H1 (cell line): ENCODE measurements at places on chromosomes 4 and X. TPM values are rescaled to one million over a fixed set of nuclear protein-coding genes. Genes with fewer than 3 reads are reported as not detected.
A peak's percentile ranks its signal among the peaks of the same experiment; 100 is the strongest.

GRCh38 chrX:12421918-12422317 lies 283.6 kb downstream of the FRMPD4 start:
- DNase-seq = no peak

- no peak for DNase-seq
Measured at GRCh38 chr4:130850019-130850524, 1754.1 kb downstream of the C4orf33 start.

Gene SYN1
- total RNA-seq = 12.9 and 14.1 TPM in 2 replicates

Gene PITX2
- 0.44 and 0.67 TPM in 2 replicates for total RNA-seq

GRCh38 chrX:70054391-70054790 lies 4.7 kb upstream of the AWAT2 start:
- DNase-seq = no peak

DNA sequence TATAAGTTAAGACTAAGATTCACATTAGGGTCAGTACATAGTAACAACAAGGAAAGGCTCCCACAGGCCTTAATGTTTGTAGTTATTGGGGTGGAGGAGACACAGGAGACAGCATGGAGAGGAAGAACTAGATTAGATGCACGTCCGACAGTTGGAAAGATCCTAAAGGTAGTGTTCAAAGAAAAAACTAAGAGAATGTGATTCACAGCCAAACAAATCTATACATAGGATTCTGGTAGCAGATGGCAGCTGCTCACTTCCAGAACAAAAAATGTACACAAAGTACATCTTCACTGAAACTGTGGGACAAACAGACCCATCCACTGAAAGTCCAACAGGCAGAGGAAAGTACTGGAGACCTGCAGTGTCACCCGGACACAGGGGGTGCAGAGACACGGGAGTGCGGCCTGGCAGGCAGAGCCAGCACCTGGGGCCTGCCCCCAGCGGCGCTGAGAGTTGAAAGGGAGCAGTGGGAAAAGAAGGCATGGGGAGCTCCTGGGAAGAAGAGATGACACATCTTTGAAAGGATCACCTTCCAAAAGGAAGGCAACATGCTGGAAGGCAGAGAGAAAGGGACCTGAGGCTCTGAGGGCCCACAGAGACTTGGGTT lies 40.0 kb downstream of the NELFA start:
- no peak for DNase-seq

DNA sequence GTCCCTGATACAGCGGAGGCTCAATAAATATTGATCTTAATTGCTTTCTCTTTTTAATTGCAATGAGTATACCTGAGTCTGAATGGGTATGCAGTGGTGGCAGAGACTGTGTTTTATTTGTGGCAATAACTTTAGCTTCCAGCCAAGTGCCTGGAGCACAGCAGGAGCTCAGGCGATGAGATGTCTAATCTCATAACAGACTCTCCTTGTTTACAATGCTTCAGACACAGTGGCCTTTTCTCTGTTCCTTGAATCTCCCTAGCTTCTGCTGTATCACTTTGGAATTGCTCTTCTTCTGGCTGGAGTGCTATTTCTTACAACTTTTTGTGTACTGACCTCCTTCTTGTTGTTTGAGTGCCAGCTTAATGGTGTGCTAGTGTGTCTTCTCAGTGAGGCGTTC lies 91.5 kb upstream of the UNC5C start:
- no peak for DNase-seq

Gene F8
- 2.3 and 2.6 TPM in 2 replicates for total RNA-seq

DNA sequence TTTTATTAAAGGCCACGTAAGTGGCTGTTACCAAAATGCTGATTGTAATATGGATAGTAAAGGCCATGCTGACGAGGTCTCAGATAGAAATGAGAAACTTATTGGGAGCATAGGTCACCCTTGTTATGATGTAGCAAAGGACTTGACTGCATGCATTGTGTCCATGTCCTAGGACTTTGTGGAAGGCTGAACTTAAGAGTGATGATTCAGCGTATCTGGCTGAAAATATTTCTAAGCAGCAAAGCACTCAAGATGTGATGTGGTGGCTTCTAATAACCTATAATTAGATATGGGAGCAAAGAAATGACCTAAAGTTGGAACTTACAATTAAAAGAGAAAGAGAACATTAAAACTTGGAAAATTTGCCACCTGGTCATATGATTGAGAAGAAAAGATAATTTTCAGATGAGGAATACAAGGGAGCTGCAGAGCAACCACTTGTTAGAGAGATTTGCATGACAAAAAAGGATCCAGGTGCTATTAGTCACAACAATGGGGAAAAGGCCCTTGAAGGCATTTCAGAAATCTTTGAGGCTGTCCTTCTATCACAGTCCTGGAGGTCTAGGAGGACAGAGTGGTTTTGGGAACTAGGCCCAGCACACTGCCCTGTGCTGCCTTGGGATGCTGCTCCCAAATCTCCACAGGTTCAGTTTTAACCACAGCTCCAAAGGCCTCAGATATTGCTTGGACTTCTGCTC lies 793.7 kb upstream of the LCORL start:
- no peak for DNase-seq

DNA sequence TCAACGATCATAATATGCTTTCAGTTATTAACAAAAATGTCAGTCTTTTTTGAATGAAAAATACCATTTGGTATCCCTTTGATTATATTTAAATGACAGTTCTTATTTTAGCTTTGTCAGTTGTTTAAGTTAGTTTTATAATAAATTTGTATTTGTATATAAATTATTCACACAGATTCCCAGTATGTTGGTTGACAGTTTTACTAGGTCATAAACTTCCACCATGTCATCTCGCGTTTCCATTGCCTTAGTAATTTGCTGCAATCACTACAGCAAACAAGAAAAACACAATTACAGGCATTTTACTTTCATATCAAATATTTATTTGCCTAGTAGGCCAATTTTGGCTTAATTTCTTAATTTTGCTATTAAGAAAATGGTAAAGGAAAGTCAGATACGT lies 109.6 kb upstream of the ANK2 start:
- DNase-seq = no peak

- no peak for DNase-seq
Measured at GRCh38 chr4:135244056-135244455, 1042.5 kb upstream of the PABPC4L start.

GRCh38 chrX:149979126-149979644 lies 40.9 kb upstream of the EOLA2 start:
- no peak for DNase-seq

DNA sequence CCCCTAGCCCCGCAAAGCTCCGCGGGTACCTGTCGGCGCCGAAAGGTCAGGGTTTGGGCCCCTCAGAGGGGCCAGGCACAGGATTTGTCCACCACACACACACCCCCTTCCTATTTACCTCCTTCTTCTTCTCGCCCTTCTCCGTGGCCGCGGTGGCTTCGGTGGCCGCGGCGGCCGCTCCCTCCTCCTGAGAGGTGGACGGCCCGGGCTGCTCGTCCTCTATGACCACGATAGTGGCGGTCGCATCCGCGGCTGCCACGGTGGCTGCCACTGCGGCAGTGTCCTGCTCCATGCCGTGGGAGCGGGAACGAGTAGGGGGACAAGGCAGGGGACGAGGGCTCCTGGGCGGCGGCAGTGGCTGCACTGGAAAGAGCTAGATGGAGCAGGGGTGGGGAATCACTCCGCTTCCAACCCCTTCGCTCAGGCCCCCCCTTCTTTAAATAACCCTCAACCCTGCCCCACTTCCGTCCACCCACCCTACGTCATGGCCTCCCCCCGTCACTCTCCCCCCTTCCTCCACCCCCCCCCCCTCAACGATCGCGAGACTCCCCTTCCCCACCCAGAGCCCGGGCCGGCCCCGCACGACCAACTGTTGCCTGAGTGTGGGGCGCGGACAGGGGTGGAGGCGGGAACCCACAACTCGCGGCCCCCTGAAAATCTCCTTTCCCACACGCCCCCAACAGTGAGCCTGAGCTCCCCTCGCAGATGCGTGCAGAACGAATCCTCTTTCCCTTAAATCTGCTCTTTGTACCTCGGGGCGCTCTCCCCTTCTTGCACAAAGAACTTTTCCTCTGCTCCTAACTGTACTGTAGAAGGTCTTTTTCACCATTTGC lies at the start of gene SMARCA1:
TSS of gene SMARCA1 (minus strand) at position 412 of the 833 bp plus-strand sequence. CDS start at position 292, 120 bp downstream.
- DNase-seq = no peak

Gene GATA1
- not detected in 2 replicates for total RNA-seq

GRCh38 chrX:10041383-10041782 lies 74.2 kb downstream of the CLDN34 start:
- peak; percentile 38 for DNase-seq

Gene PNMA3
- 6.9 and 7.8 TPM in 2 replicates for total RNA-seq

Gene KLHL15
- total RNA-seq = 8.5 and 8.9 TPM in 2 replicates

Gene NAAA
- 9.4 and 13.0 TPM in 2 replicates for total RNA-seq

DNA sequence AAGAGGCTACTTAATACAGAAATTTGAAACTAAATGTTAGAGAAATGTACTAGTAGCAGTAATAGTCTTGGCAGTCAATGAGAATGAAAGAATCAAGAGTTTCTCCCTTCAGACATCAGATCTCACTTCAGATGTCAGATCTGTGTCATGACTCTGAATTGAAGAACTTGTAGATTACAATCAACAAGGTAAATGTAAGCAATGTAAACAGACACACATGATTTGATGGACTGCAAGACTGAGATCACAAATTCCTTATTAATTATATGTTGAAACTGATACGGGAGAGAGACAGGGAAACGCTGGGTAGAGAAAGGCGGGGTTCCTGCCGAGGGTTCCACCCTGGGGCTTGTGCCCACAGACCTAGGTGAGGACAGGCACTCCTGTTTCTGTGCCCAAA lies 65.5 kb upstream of the HHIP start:
- DNase-seq = no peak

Gene BEND2
- total RNA-seq = not detected in 2 replicates

Gene CFAP299
- not detected in 2 replicates for total RNA-seq

- DNase-seq = no peak
Measured at GRCh38 chr4:40196724-40197281, at the start of gene RHOH. TSS of gene RHOH (plus strand) at chr4:40197031. CDS start at chr4:40243387, 46,356 bp downstream.

DNA sequence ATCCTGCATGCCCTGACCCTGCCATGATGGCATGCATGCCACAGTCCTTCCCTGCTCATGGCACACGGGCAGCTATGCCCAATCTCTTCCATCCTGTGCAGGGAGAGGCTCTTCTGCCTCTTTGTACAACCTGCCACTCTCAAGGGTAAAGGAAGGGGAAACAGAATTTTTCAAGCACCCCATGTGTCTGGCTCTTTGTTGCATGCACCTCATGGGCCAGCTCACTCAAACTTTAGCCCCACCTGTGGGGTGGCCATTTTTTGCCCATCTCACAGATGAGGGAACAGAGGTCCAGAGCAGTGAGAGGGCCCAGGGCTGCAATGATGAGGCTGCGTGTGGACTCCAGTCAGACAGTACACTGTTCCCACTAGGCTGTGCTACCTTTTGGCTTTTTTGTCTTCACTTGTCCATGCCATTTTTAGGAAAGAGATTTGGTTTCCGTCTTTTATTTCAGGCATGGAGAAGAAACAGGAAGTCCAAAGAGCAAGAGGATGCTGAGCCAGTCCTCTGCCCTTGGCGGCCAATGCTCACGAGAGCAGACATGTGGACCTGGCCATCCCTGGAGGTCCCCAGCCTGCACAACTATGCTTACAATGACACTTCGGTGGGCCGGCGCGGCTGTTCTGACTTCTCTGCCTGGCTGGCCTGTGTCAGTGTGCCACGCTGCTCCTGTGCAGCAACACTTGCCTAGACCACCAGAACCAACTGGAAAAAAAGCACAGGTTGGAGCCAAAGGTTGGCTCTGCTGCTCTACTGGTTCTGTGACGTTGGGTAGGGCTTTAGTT lies 45.6 kb downstream of the NSG1 start:
- DNase-seq = no peak

DNA sequence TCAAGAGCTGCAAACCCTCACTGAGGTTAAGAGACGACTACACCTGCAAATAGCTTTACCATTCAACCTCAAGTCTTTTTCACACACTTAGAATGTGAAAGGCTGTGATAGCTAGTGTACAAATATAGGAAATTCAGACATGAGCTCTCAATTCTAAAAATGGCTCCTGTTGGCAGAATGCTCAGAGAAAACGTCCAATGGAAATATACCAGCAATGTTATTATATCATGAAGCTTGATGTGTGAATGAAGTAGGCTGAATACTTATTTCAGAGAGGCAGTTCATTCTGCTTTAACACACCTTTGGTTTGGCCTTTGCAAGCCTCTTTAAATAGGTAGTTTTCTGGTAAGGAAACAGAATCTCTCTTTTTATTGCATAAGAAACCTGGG lies 227.6 kb downstream of the ADAMTS3 start:
- no peak for DNase-seq

DNA sequence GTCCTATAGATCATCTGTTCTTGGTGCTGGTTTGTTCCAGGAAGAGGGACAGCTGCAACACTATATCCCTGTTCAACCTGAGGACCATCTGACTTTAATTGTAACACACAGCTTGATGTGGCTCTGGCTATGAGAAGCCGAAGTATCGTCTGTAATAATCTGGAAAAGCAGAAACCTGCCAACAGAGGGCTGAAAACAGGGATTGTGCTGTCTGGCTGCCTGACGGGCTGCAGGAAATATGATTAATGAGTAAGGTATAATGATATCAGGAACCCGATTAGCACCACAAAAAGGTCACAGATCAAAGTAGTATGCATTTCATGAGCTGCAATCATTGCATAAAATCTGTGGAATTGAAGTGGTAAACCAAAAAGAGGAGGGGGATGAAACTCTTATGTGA lies 170.4 kb upstream of the MAB21L2 start:
- no peak for DNase-seq

Gene RNF128
- 2.0 TPM in 2 replicates for total RNA-seq

Gene GPR50
- total RNA-seq = 1.6 TPM in 2 replicates

GRCh38 chrX:39626749-39627148 lies 471.0 kb downstream of the BCOR start:
- no peak for DNase-seq

Gene EXOC1L
- not detected in 2 replicates for total RNA-seq

GRCh38 chr4:120718979-120719566 lies 203.5 kb downstream of the PRDM5 start:
- no peak for DNase-seq

GRCh38 chrX:113644426-113644825 lies 803.8 kb upstream of the AMOT start:
- no peak for DNase-seq

GRCh38 chr4:186765673-186766546 lies 42.3 kb upstream of the FAT1 start:
- DNase-seq = no peak

Gene GUCY1B1
- total RNA-seq = 2.1 and 2.9 TPM in 2 replicates

Gene GAB3
- total RNA-seq = 1.2 and 1.5 TPM in 2 replicates

Gene TECRL
- total RNA-seq = not detected in 2 replicates

Gene GPM6B
- total RNA-seq = 123 and 132 TPM in 2 replicates

Gene USP26
- not detected in 2 replicates for total RNA-seq

GRCh38 chr4:43103048-43103447 lies 210.5 kb downstream of the GRXCR1 start:
- DNase-seq = no peak

Gene PCDH7
- 6.1 and 6.7 TPM in 2 replicates for total RNA-seq
